ENCODE measurements at places on chromosomes 12 and 14.

GRCh38 chr12:132279184-132279889, 50.1 kb downstream of the GALNT9 start:
- DNase-seq = no peak

DNA sequence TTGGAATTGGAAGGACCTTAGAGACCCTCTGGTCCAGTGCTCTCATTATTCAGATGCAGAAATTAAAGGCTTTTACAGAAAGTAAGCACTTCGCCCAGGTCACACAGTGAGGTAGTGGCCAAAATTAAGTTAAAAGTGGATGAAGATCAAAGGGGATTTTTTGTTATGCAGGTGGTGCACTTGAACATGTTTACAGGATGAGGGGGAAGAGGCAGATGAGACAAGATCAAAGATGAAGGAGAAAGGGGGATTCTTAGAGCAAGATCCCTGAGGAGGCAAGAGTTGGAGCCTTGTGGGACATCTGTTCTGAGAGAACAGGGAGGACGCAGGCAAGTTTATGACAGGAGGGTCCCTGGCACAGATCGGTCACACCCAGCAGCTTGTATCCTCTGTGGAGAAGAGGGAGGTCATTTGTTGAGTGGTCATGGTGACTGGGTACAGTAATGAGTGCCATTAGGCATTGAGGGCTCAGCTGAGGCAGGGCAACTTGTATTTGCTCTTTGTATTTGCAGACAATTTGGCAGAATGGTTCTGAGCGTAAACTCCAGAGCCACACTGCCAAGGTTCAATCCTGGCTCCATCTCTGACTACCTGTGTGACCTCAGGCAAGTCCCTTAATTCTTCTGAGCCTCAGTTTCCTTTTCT, 84.0 kb downstream of the BORCS5 start:
- DNase-seq = no peak

DNA sequence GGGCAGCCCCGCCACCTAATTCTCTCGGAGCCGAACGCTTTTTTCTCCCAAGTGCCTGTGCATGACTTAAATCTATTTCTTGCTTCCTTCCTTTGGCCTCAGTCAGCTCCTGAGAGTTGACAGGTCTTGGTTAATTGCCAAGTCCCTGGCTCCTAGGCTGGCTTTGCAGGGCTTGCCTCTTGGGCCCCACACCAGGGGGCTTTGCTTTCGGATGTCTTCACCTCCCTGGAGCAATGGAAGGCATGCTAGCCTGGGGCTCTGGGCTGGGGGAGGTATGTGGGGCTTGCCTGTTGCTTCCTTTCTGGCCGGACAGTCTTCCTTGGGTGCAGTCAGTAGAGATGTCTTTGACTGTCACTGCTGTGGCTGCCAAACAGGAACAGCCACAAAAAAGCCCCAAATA, 2.2 kb upstream of the KRT80 start:
- no peak for DNase-seq

DNA sequence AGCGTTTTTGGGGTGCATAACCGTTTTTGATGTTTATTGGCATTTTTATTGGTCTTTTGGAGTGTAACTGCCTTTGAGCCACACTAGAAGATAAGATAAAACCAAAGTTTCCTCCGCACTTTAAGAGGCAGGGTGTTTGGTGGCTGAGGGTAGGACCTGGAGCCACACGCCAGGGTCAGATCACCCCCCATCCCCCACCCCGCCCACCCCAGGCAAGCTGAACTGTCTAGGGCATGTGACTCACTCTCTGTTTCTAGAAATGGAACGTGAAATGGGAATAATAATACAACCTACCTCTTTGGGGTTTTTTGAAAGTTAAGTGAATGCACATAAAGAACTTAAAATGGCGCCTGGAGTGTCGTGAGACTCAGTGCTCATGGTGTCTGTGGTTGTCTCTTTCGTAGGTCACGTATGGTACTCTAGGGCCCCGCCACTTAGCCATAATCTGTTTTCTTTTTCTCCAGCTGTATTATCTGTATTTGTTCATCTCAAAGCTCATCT, 56.0 kb downstream of the PPP2R5C start:
- DNase-seq = no peak

DNA sequence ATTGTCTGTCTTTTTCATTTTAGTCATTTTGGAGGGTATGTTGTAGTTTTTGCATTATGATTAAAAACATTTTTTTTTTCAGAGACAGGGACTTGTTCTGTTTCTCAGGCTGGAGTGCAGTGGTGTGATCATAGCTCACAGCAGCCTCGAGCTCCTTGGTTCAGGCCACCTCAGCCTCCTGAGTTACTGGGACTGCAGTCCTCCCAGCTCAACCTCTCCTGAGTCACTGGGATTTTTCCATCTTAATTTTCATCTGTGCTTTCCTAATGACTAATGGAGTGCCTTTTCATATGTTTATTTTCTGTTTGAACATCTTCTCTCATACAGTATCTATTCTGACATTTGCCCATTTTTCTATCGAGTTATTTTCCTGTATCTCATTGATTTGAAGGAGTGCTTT, 52.6 kb downstream of the DYRK2 start:
- DNase-seq = no peak

- no peak for DNase-seq
Measured at GRCh38 chr12:39804898-39805297, 185.3 kb upstream of the ABCD2 start.

DNA sequence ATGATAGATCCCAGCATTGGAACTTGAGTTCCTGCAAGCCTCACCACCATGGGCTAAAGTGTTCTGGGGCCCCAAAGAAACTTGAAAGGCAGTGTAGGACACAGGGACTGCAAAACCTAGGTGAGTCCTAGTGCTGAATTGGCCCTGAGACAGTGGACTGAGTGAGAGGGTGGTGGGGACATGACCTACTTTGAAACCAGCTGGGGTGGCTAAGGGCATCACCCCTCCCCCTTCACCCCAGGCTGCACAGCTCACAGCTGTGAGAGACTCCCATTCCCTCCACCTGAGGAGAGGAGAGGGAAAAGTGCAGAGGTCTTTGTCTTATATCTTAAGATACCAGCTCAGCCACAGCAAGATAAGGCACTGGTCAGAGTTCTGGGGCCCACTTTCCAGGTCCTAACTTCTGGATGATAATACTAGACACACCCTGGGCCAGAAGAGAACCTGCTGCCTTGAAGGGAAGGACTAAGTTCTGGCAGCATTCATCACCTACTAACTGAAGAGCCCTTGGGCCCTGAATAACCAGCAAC, 62.5 kb downstream of the MAPKAPK5 start:
- no peak for DNase-seq

GRCh38 chr14:23537351-23538049, 14.1 kb downstream of the ZFHX2 start:
- no peak for DNase-seq

DNA sequence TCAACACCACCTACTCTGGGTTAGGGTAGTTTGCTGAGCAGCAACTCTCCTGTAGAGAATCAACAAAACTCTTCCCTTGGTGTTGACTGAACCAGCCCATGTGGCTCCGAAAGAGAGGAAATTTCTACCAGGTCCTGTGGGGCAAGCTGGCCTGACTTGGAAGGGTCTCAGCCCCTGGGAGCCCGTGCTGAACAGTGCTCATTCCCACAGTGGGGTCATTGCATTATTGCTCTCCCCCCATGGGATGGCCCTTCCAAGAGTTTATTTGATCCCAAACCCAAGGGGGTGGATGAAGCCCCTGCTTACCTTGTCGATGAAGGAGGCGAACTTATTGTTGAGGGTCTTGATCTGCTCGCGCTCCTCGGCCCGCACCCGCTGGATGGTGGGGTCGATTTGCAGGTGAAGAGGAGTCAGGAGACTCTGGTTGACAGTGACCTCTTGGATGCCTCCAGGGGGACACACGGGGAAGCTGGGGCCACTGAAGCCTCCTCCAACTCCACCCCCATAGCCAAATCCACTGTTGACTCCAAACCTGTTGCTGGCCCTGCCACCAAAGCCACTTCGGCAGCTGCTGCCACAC, 580 bp downstream of the KRT75 start:
- DNase-seq = no peak

DNA sequence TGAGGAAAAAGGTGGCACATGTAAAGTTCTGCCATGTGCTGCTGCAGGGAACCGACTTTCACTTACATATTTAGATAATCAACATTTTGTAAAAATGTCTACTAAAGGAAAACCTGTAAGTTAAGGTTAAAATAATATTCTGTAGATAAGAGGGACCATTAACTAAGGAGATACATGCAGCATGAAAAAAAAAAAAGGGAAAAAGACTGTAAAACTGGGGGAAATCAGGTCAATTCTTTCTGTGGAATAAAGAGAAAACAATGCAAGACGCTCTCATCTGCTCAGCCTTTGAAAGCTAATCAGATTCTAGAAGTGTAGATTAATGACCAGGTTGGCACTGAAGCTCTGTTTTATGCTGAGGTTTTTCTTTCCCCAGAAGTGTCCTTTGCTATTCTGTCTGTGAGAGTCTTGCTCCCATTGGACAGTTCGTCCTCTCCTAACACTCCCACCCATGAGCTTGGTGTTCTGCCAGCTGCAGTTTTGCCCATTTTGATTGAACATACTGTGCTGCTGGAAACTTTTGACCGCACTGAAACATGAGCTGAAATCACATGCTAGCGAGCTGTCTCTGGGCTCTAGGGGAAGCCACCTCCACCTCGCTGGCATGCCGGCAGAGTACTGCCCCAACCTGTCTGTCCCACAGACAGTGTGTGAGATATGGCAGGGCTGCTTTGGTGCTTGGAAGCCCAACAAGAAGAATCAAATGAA, 39.7 kb downstream of the PPTC7 start:
- DNase-seq = no peak

- DNase-seq = no peak
Measured at GRCh38 chr14:89296281-89296745, 120.7 kb downstream of the FOXN3 start.

- no peak for DNase-seq
Measured at GRCh38 chr14:92987713-92988510, 65.0 kb downstream of the CHGA start.

GRCh38 chr14:58533446-58533845, 104.3 kb upstream of the DACT1 start:
- peak; percentile 14 for DNase-seq

DNA sequence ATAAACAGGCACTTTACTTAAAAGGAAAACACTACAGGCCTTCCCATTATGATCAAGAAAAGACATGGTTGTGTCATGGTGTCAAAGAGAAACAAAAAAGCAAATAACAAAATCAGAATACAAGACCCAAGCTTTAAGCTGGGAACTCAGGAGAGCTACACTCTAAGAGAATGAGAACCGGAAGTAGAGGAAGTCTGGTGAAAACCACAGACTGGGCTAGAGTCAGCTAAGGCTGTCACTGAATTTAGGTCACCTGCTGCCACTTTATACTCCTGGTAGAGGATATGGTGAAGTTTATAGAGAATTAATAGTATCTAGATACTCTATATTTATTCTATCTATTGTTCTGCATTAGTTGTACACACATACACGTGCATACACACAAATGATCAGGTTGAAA, 971.7 kb downstream of the FLRT2 start:
- DNase-seq = no peak

- no peak for DNase-seq
Measured at GRCh38 chr12:91627225-91627624, 444.6 kb upstream of the DCN start.

DNA sequence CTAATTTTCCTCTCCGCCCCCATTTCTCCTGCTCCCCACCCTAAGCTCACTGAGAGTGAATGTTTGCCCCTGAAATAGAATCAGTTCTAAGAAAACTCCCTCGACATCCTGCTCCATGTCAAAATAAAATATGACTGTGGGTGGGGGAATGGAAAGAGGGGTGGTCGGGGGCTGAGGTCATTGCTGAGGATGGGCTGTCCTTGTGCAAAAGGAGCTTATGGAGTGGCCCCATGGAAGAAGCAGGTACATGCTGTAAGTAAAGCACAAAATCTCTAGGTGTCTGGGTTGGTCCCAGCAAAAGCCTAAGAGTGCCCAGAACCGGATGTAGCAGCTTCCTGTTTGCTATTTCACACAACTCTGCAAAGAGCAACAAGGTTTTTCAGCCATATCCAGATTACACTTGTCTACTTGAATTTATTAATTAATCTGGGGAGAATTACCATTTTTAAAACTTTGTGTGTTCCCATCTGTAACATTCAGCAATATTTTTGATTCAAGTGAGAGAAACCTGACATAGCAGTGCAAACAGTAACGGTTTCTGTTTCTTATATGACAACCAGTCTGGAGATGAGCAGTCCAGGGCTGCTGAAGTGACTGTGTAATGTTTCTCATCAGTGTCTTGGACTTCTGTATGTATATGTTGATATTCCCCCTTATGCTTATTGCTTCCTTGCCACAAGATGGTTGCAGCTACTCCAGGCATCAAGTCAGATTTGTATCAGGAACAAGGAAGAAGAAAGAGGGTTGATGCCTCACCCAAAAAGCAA, 40.4 kb upstream of the GZMB start:
- DNase-seq = no peak

GRCh38 chr12:49673446-49674317, 33.5 kb downstream of the FMNL3 start:
- DNase-seq = no peak

GRCh38 chr12:8065991-8066594, at the start of gene C3AR1:
Gene C3AR1, minus strand, starts transcription at chr12:8066359. Its CDS starts 6,174 bp downstream, at chr12:8060185.
- DNase-seq = no peak

GRCh38 chr12:131090274-131091210, 136.8 kb downstream of the ADGRD1 start:
- no peak for DNase-seq

DNA sequence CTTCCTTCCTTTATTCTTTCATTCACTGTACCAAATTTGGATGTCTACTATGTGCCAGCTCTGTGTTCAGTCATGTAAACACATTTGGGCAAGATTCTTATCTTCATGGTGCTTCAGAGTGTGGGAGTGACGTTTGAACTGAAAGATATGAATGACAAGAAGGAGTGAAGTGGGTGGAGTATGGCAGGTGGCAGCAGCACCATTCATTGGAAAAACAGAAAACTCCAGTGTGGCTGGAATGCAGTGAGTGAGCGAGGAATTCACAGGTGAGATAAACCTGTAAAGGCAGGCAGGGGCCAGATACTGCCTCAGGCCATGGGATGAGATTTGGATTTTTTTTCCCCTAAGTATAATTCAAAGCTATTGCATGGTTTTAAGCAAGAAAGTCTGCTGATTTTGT, 140.7 kb upstream of the CCDC198 start:
- no peak for DNase-seq

GRCh38 chr12:22275843-22276242, 58.7 kb downstream of the ST8SIA1 start:
- DNase-seq = no peak

- DNase-seq = no peak
Measured at GRCh38 chr12:56188131-56188777, 1.0 kb downstream of the SMARCC2 start.
